ENCODE measurements at places on chromosomes 16 and 17.

GRCh38 chr16:52825892-52826291 is 226.8 kb downstream of the CHD9NB start:
- DNase-seq: no peak

DNA sequence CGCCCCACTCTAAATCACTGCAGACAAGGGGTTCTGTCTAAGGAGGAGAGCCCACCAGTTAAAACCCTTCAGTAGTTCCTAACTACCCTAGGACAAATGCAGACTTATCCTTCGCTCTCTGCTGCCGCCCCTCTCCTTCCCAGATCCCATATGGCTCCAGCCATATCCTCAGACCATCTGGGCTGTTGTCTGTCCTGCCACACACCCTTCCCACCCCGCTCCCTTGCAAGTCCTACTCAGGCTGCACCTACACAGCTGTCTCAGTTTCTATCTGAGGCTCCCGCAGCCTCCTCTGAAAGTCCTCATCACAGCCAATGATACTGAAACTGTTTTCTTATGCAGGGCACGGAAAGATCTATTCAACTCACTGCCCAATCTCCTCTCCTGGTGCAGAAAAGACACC is 720 bp upstream of the BCKDK start:
- DNase-seq: no peak

DNA sequence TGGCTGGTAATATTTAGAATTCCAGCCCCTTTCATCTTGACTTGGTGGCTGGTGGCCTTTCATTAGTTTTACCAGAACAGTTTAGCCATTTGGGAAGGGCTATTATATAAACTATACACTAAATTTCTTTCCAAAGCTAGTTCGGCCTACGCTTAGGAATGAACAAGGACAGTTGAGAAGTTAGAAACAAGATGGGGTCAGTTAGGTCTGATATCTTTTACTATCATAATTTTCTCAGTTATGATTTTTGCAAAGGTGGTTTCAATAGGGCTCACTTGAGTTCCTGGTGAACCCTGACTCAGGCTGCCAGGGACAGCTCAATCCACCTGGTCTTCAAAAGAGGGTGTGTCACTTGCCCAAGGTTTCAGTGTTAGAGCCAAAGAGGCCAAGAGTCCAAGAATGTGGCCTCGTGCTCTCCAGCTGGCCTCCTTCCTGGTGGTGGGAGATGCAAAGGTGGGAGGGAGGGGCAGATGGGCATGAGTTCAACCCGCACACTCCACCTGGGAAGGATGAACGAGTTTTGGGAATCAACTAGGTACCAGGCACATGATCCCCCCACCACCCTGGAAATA is 4.0 kb upstream of the PHOSPHO1 start:
- no peak for DNase-seq

DNA sequence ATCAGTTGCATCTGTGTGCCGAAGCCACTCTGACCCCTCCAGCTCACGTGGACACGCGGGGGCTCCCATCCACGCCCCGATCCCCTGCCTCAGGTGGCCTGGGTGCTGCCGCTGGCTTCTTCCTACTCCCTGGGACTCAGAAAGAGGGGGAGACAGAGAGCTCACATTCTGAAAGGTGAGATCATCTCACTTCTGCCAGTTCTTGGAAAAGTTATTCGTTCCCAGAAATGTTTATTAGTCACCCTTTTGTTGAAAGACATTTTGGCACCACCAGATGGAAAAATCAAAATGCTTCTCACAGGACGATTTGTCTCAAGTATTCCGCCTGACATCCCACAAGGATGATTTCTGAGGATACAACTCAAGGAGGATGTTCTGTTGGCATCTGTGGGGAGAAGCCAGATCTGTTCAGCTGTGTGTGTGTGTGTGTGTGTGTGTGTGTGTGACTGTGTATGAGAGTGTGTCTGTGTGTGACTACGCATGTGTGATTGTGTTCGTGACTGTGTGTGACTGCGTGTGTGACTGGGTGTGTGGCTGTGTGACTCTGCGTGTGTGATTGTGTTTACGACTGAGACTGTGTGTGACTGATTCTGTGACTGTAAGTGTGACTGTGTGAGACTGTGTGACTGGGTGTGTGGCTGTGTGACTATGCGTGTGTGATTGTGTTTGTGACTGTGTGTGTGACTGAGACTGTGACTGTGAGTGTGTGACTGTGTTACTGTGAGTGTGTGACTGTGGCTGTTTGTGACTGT is 207.3 kb downstream of the NTN1 start:
- DNase-seq: no peak

DNA sequence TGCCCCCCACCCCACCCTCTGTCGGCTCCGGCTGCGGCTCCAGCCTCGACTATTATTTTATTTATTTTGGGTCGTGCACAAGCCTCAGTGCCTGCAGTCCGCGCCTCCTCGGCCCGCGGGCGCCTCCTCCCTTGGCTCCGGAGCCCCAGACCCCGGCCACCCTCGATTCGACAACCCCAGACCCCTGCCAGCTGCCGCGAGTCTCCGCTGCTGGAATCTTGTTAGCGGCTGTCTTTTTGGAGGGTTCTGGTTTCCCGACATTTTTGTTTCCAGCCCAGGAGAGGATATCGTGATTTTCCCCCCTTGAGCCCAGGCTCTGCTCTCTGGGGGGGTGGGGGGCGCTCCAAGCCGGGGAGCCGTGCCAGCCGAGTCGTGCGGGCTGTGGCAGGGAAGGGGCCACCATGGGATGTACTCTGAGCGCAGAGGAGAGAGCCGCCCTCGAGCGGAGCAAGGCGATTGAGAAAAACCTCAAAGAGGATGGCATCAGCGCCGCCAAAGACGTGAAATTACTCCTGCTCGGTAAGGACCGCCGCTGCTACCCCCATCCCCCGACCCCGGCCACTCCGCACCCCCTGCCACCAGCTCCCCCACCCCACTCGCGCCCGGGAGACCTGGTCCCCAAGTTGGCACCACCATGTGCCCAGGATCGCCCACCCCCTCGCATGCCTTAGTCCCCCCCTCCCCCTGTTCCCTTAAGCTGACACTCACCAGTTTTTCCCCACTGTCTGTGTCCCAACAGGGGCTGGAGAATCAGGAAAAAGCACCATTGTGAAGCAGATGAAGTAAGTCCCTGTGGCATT is 746 bp downstream of the GNAO1 start:
- DNase-seq: no peak

Data from GM18507 (cell line).